ENCODE measurements at places on chromosomes 13 and 19.

DNA sequence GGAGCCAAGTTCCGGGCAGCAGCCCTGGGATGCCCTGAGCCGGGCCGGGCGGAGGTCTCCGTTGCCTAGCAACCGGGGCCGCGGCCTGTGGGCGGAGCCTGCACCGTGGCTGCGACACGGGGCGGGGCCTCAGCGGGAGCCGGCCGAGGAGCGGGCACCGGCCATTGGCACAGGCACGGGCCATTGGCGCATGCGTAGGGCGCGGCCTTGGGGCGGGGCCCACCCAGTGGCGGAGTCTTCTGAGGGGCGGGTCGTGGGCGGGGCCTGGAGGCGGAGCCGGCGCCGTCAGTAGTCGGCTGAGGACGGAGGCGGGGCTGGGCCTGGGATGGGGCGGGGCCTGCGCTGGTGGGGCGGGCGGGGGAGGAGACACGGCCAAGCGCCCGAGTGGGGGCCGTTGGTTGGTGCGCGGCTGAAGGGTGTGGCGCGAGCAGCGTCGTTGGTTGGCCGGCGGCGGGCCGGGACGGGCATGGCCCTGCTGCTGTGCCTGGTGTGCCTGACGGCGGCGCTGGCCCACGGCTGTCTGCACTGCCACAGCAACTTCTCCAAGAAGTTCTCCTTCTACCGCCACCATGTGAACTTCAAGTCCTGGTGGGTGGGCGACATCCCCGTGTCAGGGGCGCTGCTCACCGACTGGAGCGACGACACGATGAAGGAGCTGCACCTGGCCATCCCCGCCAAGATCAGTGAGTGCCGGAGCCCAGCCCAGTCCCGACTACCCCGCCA lies at the start of gene IZUMO4:
Gene IZUMO4 (plus strand): TSS at position 436 of the 723 bp plus-strand sequence. CDS start 31 bp downstream, at position 467.
- peak; percentile 98 for DNase-seq

DNA sequence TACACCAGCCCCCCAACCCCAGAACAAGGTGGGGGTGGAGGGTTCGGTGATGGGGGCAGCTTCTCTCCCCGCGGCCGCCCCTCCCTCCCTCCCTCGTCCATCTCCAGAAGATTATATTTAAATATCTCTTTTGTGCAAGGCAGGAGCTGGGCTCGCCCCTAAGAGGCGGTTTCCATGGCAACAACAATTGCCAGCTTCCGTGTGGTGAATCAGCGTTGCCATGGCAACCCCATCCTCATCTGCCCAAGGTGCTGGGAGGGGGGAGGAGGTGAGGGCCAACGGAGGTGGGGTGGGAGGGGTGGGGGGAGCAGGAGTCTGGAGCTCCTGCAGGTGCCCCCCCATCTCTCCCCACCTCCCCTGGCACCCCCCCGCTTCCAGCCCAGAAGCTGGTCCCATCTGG lies 46.4 kb downstream of the CELF5 start:
- DNase-seq: peak; percentile 62

- no peak for DNase-seq
Observed at GRCh38 chr13:22107549-22107948, 436.7 kb downstream of the FGF9 start.

- DNase-seq: no peak
Observed at GRCh38 chr13:40330950-40331349, 335.5 kb downstream of the FOXO1 start.
